ENCODE measurements at places on chromosomes 16 and 17.

- no peak for DNase-seq
Measured at GRCh38 chr17:64081802-64082799, 47.8 kb downstream of the ERN1 start.

DNA sequence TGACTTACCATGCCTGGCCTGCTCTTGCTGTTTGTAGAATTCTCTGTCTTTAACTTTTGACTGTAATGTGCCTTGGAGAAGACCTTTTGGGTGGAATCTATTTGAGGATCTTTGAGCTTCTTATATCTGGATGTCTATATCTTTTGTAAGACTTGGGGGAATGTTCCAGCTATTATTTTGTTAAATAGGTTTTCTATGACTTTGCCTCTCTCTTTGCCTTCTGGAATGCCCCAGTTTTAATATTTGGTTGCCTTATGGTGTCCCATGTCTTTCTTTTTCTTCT is 10.3 kb upstream of the PHB1 start:
- DNase-seq, result no peak

- DNase-seq, result peak; percentile 49
Measured at GRCh38 chr16:67883872-67884261, 818 bp upstream of the NRN1L start.

DNA sequence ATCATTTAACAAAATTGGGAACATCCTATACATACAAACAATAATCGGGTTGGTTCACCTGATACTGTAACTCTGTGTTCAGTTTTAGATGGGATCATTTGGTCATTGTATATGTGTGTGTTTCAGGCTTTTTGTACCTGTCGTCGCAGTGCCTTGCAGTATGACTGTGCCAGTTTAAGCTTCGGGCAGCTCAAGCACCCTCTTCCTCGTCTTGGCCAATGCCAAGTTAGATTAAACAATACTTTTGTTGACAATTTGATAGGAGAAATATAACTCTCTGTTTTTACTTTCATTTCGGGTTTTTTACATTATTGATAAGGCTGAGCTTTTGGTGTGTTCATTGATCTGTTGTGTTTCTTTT is 37.0 kb upstream of the ARHGAP17 start:
- no peak for DNase-seq

- DNase-seq, result no peak
Measured at GRCh38 chr17:76138234-76138895, 2.7 kb downstream of the FOXJ1 start.

GRCh38 chr17:41190328-41190727 is 641 bp downstream of the KRTAP9-1 start:
- no peak for DNase-seq

GRCh38 chr17:50833510-50834428 is 1.6 kb upstream of the WFIKKN2 start:
- DNase-seq, result no peak

DNA sequence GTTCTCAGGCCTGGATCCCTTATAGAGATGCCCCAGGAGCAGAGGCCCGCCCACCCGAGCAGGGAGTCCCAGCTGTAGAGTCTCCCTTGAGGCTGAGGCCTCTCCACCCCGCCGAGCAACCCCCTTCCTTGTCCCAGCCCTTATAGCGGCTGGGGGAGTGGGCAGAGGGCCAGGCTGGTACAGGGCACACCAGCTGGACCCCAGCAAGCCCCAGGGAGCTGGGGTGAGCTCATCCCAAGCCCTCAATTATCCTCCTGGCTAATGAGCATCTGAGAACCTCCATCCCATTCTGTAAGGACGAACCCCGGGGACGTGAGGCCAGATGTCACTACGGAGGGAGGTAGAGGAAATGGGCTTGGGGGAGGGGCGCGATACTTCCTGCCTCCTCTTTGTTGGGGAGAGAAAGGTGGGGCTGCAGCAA is 3.2 kb upstream of the SNN start:
- DNase-seq, result no peak

GRCh38 chr17:80942423-80943345 is 49.0 kb upstream of the CHMP6 start:
- DNase-seq, result no peak

GRCh38 chr16:48617711-48618148 is 7.8 kb upstream of the N4BP1 start:
- DNase-seq, result no peak

GRCh38 chr17:29010586-29010985 is 4.8 kb upstream of the SEZ6 start:
- no peak for DNase-seq

- DNase-seq, result no peak
Measured at GRCh38 chr17:80449194-80449929, 27.0 kb downstream of the NPTX1 start.

DNA sequence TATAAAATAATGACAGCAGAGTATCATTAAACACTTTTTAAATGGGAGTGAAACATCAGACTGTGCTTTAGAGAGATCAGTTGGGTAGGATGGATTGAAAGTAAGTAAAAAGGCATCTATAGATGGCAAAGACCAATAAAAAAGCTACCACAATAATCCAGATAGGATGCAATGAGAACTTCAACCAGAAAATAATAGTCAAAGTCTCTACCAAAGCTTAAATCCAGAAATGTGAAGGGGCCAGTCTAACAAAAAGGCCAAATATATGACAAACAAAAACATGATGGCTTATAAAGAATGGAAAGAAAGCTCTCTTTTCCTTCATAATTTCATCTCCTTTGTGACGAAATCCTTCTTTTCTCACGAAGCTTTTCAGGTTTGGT is 12.3 kb downstream of the KANSL1 start:
- no peak for DNase-seq

- no peak for DNase-seq
Measured at GRCh38 chr17:62876063-62876462, 67.9 kb upstream of the MARCHF10 start.

DNA sequence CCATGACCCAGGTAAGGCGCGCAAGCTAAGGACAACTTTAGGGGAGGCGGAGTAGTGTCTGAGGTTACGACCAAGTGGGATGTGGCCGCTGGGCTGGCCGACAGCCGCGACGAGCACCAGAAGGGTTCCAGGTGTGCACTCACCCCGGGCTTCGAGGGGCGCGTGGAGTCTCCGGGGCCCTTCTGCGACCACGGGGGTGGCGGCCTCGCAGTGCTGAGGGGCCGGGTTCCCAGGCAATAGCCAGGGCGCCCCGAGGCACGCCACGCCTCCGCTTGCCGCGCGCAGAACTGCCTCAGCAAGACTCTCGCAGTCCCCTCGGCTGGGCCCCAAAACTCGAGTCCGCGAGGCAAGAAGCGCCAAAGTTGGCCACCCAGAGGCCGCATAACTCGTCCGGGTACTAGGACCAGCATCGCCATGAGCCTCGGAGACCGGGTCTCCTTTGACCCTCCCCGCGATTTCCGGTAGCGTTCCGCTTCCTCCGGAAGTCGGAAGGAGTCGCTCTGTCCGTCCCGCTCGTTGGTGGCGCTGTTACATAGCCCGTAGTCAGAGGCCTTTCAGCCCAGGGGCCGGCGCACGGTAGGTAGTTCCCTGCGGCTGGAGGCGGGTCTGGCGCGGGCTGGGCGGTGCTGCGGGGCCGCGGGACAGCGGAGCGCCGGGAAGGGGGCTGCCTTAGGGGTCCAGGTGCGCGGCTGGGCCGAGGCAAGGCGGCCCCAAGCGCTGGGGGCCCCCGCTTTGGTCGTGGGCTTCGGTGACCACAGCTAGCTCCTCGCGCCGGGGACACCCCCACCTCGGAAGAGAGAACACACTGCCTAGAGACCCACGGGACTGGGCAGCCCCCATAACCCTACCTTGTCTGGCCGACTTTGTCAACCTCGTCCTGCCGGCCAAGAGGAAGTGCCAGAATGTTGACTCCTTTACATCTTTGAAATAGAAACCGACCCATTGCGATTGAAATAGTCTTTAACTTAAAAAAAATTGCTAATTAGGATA is at the start of the genes ADPRM and SCO1:
TSS of gene ADPRM (plus strand) at position 503 of the 990 bp plus-strand sequence. CDS start 7,333 bp downstream, outside the sequence.
TSS of gene SCO1 (minus strand) at position 442 of the 990 bp plus-strand sequence. CDS start at position 416, 26 bp downstream.
- peak; percentile 82 for DNase-seq
